ENCODE measurements at places on chromosomes 7 and 10.

DNA sequence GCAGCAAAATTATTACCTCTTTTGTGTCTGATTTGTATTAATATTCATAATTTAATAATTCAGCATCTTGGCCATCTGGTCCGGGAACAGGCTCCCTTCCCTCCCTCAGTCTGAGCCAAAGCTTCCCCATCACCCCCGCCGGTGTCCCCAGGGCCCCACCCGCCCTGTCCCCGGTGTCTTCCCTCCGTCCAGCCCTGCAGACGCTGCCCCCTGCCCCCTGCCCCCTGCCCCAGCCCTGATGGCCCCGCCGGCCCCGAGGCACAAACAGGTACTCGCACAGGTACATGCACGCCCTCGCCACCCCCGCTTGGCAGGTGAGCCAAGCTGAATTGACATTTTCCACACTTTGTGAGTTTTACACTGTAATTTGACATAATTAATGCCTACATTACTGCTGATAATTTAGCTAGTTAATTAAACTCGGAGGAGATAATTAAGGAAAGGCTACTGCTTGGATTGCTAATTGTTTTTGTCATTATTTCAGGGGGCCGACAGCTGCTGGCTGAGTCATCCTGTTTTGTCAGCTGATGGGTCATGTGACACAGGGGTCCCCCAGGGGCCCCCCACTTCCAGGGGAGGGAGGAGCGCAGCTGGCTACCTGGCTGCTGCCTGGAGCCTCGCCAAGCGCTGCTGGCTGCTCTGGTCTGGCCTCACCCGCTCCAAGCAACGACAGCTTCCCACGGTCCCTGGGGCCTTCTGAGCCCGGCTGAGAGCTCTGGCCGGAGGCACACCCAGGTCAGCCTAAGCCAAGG, 36.6 kb downstream of the MICALL2 start:
- no peak for DNase-seq

- DNase-seq, result no peak
These were observed 415.5 kb downstream of the GLRX3 start for GRCh38 chr10:130551676-130552075.

DNA sequence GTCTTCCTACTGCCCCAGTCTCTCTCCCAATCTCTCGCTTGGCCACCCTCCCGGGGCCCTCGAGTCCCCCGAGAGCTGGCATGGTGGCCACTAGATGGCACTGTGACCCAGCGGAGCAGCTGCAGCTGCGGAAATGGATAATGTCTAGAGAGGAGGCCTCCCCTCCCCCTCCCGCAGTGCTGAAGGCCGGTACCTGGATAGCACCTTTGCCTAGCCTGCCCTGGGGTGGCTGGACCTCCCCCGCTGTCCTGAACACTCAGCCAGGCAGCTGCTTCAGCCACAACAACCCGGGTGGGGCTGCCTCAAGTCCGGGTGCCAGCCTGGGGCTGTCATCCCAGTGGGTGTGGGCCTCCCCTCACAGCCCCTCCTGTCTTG, 65.2 kb downstream of the GOLGA7B start:
- peak; percentile 77 for DNase-seq

- DNase-seq, result no peak
These were observed 174.4 kb downstream of the CREB5 start for GRCh38 chr7:28586736-28587135.

GRCh38 chr10:78044179-78044578, 10.5 kb downstream of the RPS24 start:
- no peak for DNase-seq

GRCh38 chr7:107012691-107013090, 31.8 kb upstream of the PRKAR2B start:
- DNase-seq, result no peak

- DNase-seq, result no peak
These were observed 60.6 kb upstream of the AKR1E2 start for GRCh38 chr10:4765428-4765827.

DNA sequence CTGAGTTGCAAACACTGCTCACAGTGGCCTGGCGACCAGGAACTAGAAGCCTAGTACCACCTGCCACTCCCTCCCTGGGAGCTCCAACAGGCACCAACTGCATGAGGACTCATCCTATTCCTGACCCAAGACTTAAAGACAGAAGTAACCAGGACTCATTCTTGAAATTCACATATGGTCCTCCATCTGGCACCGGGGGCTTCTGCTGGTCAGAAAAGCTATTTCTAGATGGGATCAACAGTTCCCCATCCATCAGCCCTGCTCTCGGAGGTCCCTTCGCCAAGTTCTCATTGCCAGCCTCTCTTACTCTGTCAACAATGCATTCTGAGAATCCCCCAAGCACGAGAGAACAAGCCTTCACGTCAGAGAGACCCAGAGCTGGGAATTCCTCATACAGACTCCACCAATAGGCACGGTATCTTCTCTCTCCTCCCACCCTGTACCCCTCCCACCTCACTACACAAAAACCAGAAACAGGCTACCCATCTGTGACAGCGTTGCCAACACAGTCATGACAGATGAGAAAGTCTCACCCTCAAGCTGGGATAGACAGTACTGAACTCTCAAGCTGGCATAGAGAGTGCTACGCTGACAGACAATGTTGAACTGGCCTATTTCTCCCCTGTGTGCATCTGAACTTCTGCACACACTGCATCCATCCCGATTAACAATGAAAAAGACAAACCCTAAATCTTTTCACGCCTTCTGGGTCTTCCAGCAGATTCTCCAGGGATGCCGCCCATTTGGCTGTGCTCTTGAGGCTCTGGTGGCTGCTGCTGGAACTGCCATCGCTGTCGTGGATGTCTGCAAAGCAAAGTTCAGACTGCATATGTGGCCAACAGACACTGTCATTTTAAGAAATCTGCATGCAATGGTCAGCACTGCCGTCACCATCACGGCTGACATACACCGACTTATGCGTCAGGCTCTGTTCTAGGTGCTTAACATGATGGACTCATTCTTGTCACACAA, 15.6 kb downstream of the RGS10 start:
- no peak for DNase-seq

- DNase-seq, result no peak
These were observed 4.6 kb upstream of the TSPAN15 start for GRCh38 chr10:69446650-69447151.

DNA sequence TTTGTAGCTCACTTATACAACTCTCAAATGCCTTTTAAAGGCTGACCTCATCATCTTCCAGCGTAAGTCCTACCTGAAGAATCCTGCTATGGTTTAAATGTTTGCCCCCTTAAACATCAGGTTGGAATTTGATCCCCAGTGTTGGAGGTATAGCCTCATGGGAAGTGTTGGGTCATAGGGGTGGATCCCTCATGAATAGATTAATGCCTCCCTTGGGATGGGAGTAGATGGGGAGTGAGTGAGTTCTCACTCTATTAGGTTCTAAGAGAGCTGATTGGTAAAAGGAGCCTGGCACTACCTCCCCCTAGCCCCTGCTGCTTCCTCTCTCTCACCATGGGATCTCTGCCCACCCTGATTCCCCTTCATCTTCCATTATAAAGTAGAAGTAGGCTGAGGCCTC, 285.6 kb downstream of the FZD1 start:
- no peak for DNase-seq

DNA sequence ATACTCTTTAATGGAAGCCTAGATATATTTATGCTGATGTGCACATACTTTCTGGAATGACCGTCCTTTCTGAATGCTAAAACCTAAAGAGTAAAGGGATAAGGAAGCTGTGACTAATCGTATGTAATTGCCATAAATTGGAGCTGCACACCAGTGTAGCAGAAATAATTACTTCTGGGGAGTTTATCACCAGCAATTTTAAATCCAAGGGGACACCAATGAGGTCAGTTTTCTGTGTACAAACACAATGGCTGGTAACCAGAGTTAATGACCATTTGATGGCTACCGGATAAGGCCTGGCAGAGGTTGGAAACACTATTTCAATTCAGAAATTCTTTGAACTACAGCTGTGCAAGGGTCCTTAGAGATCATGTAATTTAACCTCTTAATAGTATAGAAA, 670.1 kb downstream of the REEP3 start:
- no peak for DNase-seq

GRCh38 chr7:124077546-124077945, 44.7 kb upstream of the TMEM229A start:
- DNase-seq, result no peak

DNA sequence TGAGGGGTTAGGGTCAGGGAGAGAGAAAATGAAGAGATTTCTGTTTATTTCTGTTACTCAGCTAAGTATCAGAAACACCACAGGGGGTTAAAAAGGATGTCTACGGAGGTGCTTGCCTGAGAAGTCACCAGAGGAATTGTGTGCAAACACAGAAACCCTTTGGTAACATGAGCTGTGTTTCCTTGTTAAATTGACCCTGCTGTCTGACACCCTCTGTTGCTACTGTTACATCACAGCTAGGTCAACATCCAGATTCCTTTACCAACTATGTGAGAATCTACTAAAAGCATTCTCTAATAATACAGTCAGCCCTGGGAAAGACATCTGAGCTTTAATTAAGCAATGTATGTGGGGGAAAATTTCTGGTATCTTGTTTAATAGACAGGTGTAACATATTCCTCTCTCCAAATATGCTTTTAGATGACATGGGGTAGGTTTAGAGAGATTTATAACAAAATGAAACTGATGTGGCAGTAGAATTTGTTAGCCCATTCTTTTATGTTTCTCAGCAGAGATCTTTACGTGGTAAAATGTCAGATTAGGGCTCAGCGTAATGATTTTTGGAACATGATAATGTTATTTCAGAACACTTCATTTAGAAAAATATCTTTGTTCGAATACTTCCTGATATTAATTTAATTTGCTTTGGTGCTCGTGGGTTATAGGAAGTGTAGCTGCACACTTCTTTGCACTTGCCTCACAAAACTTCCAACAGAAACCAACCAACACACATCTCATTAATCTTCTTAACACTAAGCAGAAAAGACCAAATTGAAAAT, 168.0 kb upstream of the AHR start:
- DNase-seq, result no peak

DNA sequence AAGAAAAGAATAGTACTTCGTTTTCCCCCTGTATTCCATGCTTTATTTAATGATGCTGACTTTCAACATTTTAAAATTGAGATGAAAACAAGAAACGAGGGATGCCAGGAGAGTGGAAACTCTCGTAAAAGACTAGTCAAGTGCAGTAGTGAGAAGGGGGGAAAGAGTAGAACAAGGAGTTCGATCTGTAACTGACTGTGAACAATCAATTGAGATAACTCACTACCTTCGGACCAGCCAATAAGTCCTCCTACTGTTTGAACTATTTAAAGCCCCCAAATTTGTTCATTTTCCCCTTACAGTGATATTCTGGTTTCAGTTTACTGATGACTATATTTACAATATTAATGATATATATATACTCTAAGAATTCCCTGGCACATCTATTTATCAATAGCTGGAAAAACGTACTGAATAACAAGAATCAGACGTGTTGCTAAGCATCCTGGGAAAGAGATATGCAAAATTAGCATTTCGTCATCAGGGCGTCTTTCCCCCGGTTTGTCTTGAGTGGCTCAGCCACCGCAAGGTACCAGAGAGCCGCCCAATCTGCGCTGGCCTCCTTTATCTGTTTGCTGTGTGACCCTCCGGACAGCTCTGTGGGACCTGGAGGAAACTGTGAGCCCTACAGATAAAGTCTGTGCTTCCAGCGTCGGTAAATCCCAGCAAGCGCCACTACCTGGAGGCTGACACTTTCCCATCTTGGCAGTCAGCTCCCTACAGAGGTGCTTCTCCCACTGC, 41.1 kb downstream of the PDIA4 start:
- DNase-seq, result peak; percentile 92

- peak; percentile 47 for DNase-seq
These were observed 3.4 kb downstream of the KCNIP2 start for GRCh38 chr10:101840102-101840684.

- peak; percentile 39 for DNase-seq
These were observed 98.9 kb downstream of the KMT2C start for GRCh38 chr7:152336754-152337368.

DNA sequence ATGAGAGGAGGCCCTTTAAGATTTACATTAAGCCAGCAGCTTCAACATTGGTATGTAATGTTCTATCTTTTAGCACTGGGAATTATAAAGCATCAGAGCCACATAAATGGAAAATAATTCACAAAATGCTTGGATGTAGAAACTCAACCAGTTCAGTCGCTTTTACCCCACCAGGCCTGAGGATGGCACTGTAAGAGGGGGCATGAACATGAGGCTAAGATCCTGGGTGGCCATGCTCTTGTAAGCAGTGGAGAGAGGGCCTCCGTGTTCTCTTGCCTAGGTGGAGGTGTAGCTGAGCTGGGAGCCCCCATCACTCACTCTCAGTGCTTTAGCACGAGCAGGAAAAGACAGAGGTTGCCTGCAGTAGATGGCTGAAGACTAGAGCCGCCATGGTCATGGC, 238.8 kb downstream of the FANK1 start:
- DNase-seq, result no peak

GRCh38 chr7:94128072-94128471, 123.9 kb upstream of the BET1 start:
- no peak for DNase-seq

GRCh38 chr7:144036302-144036885, 12.4 kb upstream of the OR2A5 start:
- no peak for DNase-seq

DNA sequence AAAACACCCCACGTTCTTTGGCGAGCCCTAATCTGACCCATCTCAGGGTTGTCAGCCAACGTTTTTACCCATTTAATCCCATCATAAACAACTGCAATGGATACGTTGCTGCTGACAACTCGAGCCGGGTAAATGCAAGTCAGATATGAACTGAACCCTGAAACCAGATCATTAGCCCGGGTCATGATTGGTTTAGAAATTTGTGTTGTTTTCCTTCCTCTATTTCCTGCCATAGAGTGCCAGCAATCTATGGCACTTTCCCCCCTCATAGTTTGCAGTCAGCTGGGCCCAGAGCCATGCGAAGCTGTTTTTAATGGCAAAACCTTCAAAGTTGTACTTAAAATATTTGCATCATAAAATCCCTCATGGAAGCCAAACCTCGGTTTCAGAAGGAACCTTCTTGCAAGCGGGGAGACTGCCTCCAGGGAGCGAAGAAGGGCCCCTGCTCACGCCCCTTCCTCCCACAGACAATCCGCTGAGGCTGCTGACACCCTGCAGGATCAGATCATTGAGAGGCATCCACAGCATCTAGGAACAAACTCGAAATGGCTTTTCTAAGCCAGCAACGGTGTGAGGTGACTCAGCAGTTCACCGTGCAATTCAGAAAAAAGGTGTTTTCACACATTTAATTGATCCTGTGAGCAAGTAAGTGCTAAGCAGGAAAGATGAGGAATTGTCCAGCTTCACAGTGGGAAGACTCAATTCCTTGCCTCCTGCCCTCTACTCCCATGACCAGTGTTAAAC, 710.1 kb downstream of the PARD3 start:
- DNase-seq, result no peak

- DNase-seq, result no peak
These were observed 169.7 kb upstream of the RHEB start for GRCh38 chr7:151689196-151689971.

Measured in GM20000 (cell line).